ENCODE measurements at places on chromosomes 4 and X.

- DNase-seq, result no peak
Measured at GRCh38 chr4:181950372-181951127, 292.7 kb upstream of the TENM3 start.

DNA sequence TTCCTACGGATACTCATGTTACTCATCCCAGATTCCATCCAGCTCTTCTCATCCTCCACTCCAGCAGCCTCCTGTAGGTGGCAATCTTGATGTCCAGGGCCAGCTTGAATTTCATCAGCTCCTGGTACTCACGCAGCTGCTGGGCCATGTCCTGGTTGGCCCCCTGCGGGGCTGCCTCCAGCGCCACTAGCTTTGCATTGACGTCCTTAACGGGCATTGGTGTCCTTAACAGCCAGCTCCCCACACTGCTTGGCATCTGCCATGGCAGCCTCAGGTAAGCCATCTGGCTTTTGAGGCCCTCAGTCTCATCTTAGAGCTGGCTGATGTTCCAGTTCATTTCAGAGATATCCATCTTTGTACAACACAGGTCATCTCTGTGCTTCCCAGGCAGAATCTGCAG is 223.7 kb downstream of the FGF13 start:
- DNase-seq, result no peak

- DNase-seq, result no peak
Measured at GRCh38 chr4:184937030-184937710, 81.1 kb upstream of the HELT start.

DNA sequence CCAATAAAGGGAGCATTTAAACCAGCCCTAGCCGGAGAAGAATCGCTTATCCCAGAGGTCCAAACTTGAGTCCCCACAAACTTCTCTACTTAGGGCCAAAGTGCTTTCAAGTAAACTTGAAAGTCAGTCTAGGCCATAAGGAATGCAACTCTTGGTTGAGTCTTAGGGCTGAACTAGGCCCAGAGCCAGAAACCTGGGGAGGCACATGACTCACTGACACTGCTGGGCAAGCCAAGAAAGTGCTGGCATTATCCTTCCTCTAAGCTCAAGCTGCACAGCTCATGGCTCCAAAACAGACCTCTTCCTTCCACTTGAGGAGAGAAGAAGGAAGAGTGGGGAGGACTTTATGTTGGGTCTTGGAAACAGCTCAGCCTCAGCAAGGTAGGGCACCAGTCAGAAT is 1257.3 kb upstream of the DIAPH2 start:
- no peak for DNase-seq

- DNase-seq, result no peak
Measured at GRCh38 chr4:123356921-123357320, 39.7 kb upstream of the SPRY1 start.

DNA sequence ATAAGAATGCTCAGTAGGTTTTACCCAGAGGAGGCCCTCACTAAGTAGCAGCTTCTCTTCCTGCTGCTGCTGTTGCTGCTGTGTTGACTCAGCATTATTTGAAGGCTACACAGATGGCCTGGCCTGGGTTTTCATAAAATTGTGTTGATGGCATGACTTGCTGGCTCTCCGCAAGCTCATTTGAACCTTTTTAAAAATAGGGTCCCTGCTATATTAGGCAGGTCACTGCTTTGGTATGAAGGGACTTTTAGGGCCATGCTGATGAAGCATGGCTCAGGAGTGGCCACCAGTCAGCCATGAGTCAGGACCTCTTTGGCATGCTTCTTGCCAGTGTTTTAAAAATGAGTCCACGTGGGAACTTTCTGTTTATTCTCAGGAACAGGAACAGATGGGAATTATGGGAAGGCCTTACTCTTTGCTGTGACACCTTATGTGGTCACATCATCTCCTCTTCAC is 128.7 kb downstream of the MID1IP1 start:
- no peak for DNase-seq

- DNase-seq, result no peak
Measured at GRCh38 chr4:108425988-108426387, 194.4 kb upstream of the RPL34 start.

- DNase-seq, result no peak
Measured at GRCh38 chrX:149987613-149988012, 49.3 kb upstream of the EOLA2 start.

DNA sequence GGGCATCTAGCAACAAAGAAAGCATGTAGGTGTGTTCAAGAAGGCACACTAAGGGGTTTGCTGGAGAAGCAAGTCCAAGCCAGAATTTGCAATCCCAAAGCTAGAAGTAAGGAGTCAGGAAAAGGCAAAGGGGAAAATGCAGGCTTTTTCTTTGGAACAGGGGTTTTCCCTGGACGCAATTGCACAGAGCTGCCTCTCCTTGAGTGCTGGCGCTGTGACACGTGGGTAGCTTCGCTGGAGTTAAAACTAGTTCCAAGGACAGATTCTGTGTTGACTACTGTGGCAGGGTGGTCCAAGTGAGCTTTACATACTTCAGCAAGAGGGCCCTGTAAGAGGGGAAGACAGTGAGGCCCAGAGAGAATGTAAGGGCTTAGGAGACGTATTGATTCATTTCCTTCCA is 277.1 kb downstream of the ADGRA3 start:
- no peak for DNase-seq

DNA sequence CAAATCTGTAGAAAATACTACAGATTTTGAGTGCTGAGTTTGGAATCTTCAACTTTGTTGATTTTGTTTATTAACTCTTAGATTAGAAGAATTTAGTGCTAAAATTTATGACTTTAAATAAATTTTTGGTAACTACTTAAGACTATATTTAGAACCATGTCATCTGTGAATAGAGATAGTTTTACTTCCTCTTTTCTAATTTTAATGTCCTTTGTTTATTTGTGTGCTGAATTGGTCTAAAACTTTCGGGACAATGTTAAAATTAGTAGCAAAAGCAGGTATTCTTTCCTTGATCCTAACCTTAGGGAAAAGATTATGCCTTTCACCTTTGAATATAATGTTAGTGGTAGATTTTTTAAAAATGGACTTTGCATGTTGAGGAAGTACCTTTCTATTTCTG is 119.7 kb upstream of the CXorf51A start:
- no peak for DNase-seq

DNA sequence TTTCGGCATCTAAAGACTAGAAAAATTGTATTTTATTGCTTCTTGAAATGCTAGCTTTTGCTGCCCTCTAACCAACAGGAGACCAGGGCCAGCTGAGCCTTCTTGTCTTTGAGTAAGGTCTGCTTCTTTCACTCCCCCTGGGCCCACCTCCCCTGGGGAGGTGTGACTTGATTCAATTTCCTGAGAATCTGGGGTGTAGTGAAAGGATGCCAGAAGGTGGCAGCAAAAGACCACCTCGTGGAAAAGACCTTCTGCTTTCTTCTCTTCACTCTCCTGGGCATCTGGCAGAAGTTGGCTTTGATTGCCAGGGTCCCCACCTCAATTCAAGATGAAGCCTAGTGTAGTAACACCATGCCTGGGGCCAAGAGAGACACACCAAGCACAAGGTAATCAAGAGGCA is 96.5 kb upstream of the MAOA start:
- DNase-seq, result no peak

DNA sequence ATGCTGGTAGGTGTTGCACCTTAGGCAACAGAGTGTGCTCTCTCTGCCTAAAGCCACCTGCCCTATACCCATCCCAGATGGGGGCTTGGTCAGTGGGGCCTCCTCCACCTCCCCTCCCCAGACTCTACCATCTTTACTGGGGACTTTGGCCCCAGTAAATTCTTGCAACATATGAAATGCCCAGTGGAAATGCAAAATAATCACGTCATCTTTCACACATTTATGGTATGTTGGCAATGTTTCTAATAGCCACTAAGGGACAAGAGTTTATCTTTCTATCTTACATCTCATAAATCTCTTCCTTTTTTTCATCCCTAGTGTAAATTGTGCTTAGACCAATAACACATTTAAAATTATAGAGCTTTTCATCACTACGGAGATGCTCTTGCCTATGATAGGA is 103.0 kb upstream of the MAML3 start:
- no peak for DNase-seq

GRCh38 chr4:48668254-48669017 is 111.6 kb downstream of the FRYL start:
- no peak for DNase-seq

DNA sequence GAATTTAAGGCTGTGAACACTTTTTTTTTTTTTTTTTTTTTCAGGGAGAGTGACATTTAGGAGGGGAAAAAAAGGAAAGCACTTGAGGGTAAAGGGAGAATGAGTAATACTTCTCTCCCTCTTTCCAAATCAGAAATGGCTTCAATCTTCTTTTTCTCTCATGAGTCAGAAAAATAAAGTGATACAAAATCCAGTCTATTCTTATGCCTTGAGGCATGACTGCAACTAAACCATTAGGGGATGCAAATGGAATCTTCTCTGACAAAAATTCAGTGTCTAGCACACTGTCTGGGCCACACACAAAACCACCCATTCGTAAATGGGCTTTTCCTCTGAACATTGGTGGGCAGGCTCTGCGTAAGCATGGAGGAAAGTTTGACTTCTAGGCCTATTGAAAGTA is 46.7 kb upstream of the POU4F2 start:
- no peak for DNase-seq

- DNase-seq, result no peak
Measured at GRCh38 chr4:84792366-84793301, 173.9 kb downstream of the WDFY3 start.

GRCh38 chr4:184782731-184783373 is 42.9 kb downstream of the ACSL1 start:
- no peak for DNase-seq

GRCh38 chrX:149699761-149700160 is 12.1 kb upstream of the MAGEA11 start:
- DNase-seq, result no peak

DNA sequence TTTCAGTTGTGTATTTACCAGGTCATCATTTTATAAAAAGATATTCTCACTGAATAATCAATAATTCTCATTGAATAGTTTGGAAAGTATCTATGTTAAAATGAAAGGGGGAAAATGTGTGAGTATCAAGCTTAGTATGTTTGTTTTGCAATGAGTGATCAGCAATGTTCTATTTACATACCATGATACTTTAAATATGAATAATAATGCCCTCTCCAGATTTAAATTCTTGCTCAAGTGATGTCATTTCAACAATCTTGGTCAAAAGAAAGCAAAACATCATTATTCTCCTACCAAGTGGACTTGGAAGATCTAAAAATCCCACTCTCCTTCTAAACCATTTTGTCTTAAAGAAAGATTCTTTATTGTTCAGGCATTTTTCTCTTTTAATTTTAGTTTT is 42.1 kb upstream of the ANKRD50 start:
- no peak for DNase-seq

DNA sequence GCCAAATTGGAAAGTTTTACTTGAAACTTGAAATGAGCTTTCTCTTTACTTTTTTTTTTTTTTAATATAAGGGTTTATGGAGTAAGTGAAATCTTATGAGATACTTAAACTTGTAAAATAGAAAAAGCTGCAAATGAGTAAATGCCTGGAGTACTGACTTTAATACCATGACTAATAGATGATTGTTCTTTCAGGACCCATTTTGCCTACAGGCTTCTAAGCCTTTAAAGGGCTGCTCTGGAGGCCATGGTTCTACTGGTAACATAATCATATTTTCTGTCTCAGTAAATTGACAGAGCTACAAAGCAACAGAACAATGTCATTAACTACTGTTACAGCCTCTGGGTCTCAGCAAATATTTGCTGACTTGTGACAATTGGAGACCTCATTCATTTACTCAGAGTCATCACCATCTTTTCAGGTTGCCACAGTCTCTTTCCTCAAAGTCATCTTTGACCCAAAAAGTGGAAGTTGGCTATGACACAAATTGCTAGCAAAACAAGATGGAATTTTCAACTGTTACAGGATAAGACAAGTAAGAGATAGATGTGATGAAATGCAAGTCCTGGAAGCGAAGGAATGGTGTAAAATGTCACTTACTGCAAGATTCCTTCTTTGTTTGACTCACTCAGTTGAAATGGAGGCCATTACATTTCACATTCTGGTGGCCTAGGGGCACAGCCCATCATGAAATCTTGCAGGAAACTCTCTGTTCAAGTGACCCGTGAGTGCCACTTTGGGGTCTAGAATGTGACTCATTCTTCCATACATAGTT is 132.7 kb downstream of the BTC start:
- no peak for DNase-seq

GRCh38 chr4:6873291-6873690 is 36.3 kb upstream of the TBC1D14 start:
- no peak for DNase-seq

DNA sequence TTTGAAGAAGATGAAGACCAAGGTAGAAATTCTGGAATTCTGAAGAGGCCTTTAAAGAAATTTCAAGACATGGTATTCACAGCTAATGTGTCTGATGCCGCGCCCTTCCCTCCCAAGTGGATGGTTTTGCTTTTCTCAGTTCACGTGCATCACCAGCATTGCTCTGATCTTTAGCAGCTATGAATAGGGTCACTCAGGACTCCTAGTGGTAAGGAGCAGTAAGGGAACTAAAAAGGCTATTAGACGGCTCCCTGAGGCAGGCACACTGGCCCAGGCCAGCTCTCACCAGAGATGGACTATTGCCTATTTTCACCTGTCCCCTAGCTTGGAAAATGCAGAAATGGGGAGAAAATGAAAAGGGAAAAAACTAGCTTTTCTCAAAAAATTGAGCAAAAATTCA is 447.5 kb upstream of the RASGEF1B start:
- DNase-seq, result no peak

DNA sequence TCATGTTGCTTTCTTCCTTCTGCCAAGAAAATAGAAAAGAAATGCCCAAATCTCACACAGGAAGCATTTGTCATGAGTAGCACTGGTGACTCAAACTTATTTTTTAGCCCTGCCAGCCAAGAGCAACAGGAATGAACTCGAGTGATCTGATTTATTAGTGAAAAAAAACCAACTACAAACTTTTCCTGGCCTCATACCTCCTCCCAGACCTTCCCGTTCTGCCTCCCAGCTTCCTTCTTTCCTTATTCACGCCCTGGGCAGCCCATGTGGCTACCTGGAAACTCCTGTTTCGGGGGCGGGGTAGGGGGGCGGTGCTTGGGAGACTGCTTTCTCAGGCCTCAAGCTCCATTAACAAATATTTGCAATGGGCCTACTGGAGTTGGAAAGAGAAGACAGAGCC is 178.5 kb downstream of the NHS start:
- DNase-seq, result no peak

DNA sequence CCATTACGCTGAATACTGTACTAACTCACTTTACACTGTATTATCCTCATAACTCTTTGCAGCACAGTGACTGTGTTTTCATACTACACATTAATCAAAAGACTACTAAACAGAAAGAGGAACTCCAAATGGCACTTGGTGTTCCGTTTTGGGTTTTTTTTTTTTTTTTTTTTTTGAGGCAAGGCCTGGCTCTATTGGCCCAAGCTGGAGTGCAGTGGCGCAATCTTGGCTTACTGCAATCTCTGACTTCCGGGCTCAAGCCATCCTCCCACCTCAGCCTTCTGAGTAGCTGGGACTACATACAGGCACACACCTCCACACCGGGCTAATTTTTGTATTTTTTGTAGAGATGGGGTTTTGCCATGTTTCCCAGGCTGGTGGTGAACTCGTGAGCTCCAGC is 10.7 kb downstream of the KLHL8 start:
- DNase-seq, result no peak

- no peak for DNase-seq
Measured at GRCh38 chr4:187128976-187129375, 405.3 kb upstream of the FAT1 start.

GRCh38 chr4:87025614-87026041 is 90.8 kb downstream of the AFF1 start:
- DNase-seq, result no peak
